LoVo (cell line): ENCODE measurements at places on chromosomes 2 and 18.

DNA sequence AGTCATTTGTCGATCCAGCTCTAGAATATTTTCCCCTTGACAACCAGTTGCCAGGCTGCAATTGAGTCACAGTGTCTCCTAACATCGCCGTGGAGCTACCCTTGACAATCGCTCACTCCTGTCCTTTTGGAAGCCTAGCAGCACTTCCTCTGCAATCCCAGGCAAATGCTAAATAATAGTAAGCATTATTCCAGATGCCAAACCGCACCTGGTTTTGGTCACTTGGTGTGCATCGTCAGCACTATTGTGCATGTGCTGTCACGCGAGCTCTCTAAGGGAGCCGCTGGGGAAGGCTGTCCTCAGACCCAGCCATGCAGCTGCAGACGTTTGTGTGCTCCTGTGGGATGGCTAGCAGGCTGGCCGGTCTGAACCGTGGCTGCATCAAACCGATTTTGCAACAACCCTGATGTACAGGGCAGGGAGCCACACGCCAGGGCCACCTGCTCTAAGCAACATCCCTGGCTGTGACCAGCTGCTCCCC, 549.5 kb upstream of the ID2 start:
- DNase-seq: no peak

- DNase-seq: no peak
Measured at GRCh38 chr2:104936527-104936926, 82.6 kb downstream of the POU3F3 start.

- no peak for DNase-seq
Measured at GRCh38 chr18:67864677-67865340, 348.3 kb upstream of the DSEL start.

DNA sequence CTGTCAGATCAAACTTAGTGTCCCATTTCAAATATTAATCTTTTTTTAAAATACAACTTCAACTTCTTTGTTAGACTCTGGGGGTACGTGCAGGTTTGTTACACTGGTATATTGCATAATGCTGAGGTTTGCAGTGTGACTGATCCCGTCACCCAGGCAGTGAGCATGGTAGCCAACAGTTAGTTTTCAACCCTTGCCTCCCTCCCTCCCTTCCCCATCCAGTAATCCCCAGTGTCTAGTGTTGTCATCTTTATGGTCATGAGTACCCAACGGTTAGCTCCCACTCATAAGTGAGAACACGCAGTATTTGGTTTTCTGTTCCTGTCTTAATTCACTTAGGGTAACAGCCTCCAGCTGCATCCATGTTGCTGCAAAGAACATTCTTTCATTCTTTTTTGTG, 23.9 kb downstream of the NOL10 start:
- no peak for DNase-seq

- DNase-seq: no peak
Measured at GRCh38 chr2:84285056-84285747, 173.9 kb downstream of the SUCLG1 start.

GRCh38 chr2:128691526-128691925, 372.9 kb upstream of the HS6ST1 start:
- DNase-seq: no peak

DNA sequence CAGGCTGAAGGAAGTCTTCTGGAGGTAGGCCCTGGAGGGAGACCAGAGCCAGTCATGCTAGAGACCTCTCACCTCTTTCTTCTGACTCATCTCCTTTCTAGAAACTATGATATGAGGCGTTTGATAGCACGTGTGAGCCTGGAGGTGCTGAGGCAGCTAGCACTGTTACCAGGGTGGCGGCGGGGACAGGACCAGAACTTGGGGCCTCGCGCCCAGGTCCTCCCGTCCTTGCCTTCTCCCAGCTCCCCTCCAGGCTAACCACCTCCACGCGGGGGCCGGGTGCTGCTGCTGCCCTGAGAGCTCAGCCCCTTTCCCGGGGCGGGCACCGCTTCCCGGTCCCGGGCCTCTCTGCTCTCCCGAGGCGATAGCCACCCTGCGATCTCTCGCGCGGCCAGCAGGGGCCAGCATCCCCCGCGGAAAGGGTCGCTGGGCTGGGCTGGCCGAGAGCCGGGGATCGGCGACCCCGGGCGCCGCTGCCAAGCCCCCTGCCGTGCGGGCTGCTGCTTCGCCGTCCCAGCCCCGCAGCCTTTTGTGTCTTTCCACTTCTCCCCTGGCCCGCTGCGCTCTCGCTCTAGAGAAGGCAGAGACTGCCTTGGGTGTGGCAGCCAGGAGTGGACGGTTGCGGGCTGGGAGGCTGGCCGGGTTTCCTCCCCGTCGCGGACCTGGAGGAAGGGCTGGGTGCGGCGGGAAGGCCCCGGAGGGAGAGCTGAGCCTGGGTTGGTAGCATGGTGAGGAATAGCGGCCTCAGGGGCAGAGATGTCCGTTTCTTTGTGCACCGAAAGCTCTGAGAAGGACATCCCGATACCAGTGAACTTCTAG, 49.1 kb downstream of the TMEM17 start:
- peak; percentile 75 for DNase-seq

DNA sequence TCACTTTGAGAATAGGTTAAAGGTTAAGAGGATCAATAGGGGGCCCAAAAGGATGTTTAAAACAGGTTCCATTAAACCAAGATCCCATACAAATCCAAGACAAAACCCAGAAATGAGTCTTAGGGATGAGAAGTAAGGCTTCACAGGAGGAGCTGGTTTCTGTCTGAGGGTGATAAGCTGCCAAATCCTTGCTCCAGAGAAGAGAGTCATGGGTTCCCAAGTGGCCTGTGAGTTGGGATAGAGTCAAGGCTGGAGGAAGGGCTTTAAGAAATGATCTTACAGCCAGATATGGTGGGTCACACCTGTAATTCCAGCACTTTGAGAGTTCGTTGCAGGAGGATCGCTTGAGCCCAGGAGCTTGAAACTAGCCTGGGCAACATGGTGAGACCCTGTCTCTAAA, 40.2 kb upstream of the LCLAT1 start:
- DNase-seq: no peak

- DNase-seq: no peak
Measured at GRCh38 chr18:61791031-61791430, 101.8 kb downstream of the RNF152 start.

GRCh38 chr18:23824669-23825068, 135.4 kb downstream of the LAMA3 start:
- no peak for DNase-seq

- no peak for DNase-seq
Measured at GRCh38 chr2:219025637-219026585, 15.4 kb downstream of the CFAP65 start.

- no peak for DNase-seq
Measured at GRCh38 chr2:95376311-95377215, 25.9 kb upstream of the FAHD2A start.

GRCh38 chr2:40915651-40916050, 463.8 kb upstream of the SLC8A1 start:
- no peak for DNase-seq

- peak; percentile 41 for DNase-seq
Measured at GRCh38 chr2:16546128-16546754, 119.4 kb downstream of the CYRIA start.

DNA sequence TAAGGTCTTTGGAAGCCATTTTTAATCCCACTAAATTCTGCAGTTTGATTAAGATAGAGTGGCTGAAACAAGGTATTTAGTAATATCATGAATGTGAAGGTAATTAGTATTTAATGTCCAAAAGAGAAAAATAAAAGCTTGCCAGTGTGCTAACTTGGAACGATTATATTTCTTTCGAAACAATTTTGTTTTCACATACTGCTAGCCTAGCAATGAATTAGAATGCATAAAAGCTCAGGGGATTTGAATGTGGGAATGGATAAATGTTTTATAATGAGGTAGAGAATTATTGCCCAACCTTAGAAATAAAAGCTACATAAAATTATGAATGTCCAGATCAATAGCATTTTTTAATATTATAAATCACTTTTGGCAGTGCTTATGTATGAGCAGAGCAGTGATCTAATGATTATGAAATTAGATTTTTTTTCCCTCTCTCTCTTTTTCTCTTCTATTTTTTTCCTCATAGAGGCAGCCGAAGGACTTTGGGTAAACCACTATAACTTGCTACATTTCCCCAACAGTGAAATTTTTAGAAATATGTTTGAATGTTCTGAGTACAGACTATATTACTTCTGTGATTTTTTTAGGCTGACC, 75.5 kb downstream of the PLCL1 start:
- DNase-seq: no peak

GRCh38 chr2:128344101-128344500, 25.4 kb upstream of the HS6ST1 start:
- no peak for DNase-seq

GRCh38 chr2:188089901-188090300, 201.8 kb upstream of the GULP1 start:
- no peak for DNase-seq

GRCh38 chr2:158395166-158395565, 61.4 kb downstream of the CCDC148 start:
- no peak for DNase-seq

GRCh38 chr2:33205693-33206434, 259.1 kb downstream of the LTBP1 start:
- DNase-seq: no peak

DNA sequence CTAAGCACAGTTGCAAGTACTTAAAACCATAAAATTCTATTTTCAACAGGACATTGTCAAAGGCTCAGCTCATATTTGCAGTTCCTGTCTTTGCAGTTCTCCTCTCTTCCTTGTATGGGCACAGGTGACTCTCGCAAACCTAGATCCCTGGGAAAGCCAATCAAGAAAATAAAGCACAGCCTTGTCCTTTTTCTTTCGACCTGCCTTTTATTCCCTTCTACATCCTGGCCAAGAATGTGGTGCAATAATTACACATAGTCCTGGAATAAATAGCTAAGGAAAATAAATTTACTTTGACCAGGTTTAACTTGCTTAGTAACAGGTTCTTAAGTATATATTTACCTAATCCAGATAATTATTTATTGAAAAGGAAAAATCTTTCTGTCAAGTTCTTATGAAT, 20.2 kb downstream of the ATG16L1 start:
- DNase-seq: no peak

DNA sequence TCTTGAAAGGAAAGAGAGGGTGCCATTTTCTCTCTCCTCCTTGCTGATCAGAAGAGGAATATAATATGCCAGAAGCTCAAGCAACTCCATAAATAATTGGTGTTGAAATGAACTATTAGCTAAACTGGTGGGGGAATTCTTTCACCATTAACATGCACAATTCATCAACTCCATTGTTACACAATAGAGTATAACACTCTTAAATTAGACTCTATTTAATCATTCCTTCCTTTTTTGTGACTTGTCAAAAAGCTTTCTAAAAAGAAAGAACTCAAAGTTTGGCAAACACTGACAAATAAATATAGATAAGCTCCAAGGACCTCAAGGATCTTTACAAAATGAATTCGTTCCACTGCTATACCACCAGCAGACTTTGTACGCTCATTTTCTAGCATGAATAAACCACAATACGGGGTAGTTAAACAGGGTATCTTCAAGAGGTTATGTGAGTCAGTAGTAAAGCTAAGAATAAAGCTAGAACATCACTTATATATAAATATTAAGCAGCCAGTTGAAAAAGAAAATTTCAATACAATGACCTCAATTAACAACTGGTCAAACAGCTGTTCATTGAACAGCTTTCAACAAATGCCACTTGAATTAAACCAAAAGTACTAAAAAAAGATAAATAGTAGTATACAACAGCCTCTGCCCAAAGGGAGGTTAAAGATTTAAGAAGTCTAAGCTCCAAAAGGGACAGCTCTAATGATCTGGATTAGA, 6.4 kb downstream of the TRAK2 start:
- no peak for DNase-seq

DNA sequence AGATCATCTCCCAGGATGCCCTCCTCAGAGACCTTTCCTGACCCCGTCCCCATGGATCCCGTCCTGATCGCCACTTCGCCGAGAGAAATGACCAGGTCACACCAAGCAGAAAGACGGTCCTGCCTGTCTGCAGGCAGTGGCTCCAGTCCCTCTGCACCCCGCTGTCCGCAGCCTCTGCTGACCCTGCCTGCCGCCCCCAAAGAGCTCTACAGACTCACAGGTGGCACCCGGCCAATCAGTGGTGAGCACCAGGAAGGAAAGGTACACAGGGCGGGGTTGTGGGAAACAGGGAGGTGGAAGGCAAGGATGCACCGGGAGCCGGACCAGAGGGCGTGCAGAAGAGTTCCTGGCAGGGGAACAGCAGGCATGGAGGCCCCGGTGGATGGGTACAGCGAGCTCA, 94.8 kb downstream of the NDUFA10 start:
- no peak for DNase-seq
